ENCODE measurements at places on chromosomes 13 and 19. TPM values are rescaled to one million over a fixed set of nuclear protein-coding genes. Genes with fewer than 3 reads are reported as not detected.

- no peak for DNase-seq
These were observed 769.6 kb downstream of the UQCRFS1 start for GRCh38 chr19:28443361-28443760.

The APLP1 gene
- polyA plus RNA-seq = not detected

GRCh38 chr13:77507931-77508776 is 27.4 kb upstream of the SCEL start:
- DNase-seq = no peak

GRCh38 chr13:19862481-19863313 is 752 bp downstream of the ZMYM5 start:
- peak; percentile 47 for DNase-seq

Measured in naive B cell (primary cell).